Vagina (tissue), 2 donors: ENCODE measurements at places on chromosomes 1 and 21.

GRCh38 chr21:35217504-35218060 is 168.5 kb upstream of the RUNX1 start:
- no peak for DNase-seq

DNA sequence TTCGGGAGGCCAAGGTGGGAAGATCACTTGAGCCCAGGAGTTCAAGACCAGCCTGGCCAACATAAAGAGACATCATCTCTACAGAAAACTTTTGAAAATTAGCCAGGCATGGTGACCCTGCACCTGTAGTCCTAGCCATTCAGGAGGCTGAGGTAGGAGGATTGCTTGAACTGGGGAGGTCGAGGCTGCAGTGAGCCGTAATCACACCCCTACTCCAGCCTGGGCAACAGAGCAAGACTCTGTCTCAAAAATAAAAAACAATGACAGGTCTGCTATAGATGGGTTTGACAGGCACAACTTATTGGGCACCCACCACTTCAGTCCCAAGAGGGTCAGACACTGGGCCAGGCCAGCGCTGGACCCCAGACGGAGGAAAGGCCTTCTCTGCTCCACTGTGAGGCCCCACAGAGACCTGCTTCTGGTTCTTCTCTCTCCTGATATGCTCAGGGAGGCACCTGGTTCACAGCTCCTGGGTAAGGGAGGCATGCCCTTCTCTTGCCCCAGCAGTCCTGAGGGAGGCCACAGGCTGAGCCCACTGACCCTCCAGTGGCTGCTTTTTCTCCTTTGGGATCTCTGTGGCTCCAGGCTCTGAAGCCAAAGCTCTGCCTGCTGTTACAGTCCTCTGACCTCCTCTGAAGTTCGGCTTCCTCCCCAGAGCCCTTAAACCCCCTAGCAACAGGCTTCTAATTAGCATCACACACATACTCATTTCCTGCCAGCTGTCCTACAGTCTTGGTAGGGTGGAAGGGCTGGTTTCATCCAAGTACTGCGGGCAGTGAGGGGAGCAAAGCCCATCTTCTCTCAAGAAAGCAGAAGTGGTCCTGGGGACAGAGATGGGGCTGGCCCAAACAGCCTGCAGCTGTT is 14.4 kb downstream of the S100A16 start:
- DNase-seq: no peak

DNA sequence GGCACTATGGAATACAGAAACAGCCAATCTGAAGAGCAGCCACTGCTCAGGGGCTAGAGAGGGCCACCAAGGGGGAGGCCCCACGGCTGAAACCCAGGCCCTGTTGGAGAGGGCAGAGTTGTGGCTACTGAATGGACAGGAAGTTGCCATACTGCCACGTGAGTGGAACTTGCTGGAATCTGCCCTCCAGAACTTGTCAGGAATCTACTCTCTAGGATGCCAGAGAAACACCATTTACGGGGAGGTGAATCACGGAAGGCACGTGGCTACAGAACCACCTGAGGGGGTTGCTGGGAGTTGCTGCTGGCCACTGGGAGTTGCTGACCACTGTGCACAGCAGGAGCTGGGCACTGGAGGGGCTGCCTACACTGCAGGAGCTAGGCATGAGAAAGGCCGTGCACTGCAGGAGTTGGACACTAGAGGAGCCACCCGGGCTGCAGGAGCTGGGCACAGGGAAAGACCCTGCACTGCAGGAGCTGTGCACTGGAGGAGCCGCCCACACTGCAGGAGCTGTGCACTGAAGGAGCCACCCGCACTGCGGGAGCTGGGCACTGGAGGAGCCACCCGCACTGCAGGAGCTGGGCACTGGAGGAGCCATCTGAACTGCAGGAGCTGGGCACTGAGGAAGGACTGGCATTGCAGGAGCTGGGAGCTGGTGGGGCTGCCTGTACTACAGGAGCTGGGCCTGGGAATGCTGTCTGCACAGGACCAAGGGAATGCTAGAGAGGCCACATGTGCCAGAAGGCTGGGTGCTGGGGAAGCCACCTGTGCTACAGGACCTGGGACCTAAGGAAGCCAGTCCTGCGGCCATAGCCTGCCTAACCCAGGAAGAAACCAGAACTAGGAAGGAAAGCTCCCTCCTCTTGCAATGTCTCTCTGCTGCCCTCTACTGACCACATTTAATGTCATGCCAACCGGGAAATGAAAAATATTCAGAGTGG is 343.4 kb downstream of the MATN1 start:
- no peak for DNase-seq

- DNase-seq: no peak
These were observed 66.6 kb downstream of the UBIAD1 start for GRCh38 chr1:11339346-11340232.
